ENCODE measurements at places on chromosomes 11 and 22.

GRCh38 chr11:56172256-56172830 is 4.1 kb upstream of the OR5J2 start:
- no peak for DNase-seq

- DNase-seq, result no peak
Measured at GRCh38 chr11:59615120-59615636, 396 bp downstream of the OSBP start.

GRCh38 chr11:58530236-58530635 is 22.3 kb upstream of the OR5B21 start:
- no peak for DNase-seq

- DNase-seq, result no peak
Measured at GRCh38 chr11:111921541-111922230, 3.0 kb downstream of the C11orf52 start.

- no peak for DNase-seq
Measured at GRCh38 chr22:50528682-50529415, 963 bp downstream of the TYMP start.

DNA sequence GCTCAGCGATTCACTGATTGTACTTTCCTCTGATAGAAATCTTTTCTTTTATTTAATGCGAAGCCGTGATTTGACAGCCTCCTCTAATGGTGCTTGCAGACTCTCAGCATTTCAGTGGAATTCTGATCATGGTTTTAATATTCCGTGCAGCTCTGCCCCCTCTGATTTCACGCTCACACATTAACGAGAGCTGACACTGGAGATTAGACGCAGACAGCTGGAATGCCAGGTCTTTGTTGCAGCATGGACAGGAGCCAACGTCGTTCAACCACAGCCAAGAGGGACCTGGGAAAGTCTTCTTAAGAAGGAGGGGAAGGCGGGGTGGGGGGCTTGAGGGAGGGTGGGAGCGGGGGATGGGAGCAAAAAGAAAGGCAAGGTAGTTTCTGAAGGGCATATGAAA is 186.4 kb downstream of the BLID start:
- peak; percentile 95 for DNase-seq

DNA sequence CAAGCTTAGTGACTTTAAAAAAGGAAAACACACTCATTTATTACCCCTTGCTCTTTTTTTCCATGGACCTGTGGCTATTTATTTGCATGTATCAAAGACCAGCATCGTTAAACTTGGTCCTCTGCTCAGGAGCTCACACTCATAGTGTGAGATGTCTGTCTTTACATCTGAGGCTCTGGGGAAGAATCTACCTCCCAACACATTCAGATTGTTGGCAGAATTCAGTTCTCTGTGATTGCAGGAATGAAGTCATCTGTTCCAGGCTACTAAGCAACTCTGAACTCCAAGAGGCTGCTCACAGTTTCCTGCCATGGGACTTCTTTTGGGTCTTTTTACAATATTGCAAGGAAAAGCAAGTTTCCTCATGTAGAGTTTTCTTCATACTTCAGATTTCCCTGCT is 138.8 kb downstream of the LRRC4C start:
- DNase-seq, result no peak

DNA sequence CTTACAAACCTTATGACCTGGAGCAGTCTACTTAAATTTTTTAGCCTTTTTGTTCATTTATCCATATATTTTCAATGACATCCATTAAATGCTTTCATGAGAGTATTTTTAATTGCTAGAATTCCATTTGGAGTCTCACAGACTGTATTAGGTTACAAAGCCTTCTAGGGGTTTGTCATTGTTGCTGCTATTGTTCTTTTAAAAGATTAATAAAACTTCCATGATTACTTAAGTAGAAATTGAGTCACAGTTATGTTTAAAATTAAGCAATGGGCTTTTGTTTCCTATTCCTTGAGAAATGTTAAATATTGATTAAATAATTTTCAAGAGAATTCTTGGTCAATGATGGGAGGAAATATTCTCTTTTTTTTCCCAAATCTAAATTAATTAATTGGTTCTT is 1408.4 kb upstream of the RAG2 start:
- DNase-seq, result no peak

DNA sequence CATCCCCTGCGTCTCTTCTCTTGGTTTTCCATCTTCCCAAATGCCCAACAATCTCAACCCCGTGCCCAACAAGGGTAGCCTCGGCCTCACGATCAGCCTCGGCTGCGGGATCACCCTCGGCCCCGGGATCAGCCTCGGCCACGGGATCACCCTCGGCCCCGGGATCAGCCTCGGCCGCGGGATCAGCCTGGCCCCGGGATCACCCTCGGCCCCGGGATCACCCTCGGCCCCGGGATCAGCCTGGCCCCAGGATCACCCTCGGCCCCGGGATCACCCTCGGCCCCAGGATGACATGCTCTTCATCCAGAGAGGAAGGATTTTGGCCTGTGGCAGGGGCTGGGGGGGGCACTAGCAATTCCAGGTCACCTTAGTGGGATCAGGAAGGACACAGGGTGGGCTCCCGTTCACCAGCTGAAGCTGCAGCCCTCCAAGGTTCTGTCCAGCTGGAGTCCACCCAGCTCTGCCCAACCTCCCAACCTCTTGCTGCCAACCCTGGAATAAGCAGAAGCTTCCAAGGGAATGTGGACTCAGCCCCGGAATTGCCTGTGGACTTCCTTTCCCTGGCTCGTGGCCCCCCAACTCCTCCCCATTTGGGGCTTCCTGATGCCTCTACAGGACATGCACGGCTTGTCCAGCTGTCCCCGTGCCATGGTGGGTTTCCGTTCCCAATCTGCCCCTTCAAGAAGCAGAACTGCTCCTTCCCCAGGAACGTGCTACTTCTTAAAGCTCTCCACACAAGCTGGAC is 6.2 kb downstream of the ALG12 start:
- DNase-seq, result no peak

- no peak for DNase-seq
Measured at GRCh38 chr11:122241566-122241965, 125.6 kb upstream of the BLID start.

DNA sequence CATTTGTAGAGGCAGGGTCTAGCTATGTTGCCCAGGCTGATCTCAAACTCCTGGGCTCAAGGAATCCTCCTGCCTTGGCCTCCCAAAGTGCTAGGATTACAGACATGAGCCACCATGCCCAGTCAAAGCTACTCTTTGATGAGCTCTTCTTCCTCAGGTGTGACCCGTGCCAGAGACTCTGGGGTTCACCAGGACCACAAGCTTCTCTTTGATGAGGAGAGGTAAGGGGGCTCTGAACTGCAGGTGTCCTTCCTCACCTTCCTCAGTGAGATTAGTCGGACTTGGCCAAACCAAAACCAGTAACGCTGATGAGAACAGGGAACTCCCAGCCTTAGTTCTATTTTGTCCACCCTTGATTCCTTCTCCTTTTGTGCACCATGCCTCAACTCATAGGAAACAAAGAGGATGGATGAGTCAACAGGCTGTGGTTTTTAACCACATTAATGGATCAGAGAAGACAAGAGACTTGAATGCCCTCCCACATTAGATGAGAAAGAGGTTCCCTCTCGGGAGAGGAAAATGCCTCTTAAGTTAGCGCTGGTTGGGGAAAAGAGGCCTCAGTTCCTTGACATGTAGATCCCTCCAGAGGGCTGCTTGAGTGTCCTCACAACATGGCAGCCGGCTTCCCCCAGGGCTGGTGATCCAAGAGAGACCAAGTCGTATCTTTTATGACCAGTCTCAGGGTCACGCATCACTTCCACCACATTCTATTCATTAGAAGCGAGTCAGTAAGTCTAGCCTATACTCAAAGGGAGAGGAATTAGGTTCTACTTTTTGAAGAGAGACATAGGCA is 25.7 kb upstream of the CTR9 start:
- DNase-seq, result no peak

DNA sequence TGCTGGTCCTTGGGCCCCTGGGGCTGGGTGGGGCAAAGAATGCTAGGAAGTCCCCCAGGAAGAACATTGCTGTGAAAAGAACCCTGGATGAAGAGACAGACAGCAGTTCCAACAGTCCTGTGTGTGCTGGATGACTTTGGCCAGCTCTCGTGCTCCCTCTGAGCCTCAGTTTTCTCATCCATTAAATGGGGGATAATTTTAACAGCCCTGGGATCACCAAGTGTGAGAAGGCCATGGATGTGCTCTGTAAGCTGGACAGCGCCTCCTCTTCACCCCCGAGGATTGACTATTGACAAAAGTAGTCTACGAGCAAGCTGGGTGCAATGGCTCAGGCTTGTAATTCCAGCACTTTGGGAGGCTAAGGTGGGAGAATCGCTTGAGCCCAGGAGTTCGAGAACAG is 2.5 kb downstream of the LARGE2 start:
- DNase-seq, result no peak

- DNase-seq, result no peak
Measured at GRCh38 chr11:83166193-83166866, 9.4 kb downstream of the PCF11 start.

DNA sequence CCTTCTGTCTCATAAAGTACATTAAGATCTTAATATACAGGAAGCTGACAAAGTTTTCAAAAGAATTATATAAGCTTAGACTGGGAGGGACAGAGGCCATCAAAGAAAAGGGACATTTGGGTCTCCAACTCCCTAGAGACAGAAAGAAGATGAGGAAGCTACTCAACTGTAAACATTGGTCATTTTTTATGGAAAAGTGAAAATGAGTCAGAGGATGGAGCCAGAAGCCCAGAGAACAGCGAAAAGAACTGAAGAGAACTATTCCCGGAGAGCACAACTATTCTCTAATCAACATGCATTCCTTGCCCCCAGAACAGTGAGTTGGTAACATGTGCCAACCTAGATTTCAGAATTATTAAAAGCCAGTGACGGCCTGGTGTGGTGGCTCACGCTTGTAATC is 779.3 kb downstream of the DLG2 start:
- no peak for DNase-seq

DNA sequence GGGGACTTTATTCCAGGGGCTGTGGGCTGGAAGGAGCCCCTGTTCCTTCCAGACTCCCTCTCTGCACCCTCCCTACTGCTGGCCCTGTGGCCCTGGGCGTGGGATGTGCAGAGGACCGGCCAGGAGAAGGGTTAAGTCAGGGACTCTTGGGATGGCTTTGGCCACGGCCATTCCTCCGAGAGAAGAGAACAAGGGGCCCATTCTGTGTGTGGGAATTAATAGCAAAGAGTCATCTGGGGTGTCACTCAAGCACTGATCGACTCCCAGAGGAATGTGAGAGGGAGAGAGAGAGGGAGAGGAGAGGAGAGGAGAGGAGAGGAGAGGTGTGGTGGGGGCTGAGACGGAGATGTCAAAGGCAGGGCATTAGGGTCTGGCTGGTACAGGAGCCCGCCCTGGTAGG is 14.2 kb upstream of the SOX10 start:
- peak; percentile 18 for DNase-seq

GRCh38 chr22:38974826-38975175 is 7.3 kb upstream of the APOBEC3B start:
- no peak for DNase-seq

GRCh38 chr11:20056109-20056949 is 103.9 kb downstream of the DBX1 start:
- DNase-seq, result no peak

GRCh38 chr11:8908099-8908498 is 2.9 kb upstream of the AKIP1 start:
- no peak for DNase-seq

DNA sequence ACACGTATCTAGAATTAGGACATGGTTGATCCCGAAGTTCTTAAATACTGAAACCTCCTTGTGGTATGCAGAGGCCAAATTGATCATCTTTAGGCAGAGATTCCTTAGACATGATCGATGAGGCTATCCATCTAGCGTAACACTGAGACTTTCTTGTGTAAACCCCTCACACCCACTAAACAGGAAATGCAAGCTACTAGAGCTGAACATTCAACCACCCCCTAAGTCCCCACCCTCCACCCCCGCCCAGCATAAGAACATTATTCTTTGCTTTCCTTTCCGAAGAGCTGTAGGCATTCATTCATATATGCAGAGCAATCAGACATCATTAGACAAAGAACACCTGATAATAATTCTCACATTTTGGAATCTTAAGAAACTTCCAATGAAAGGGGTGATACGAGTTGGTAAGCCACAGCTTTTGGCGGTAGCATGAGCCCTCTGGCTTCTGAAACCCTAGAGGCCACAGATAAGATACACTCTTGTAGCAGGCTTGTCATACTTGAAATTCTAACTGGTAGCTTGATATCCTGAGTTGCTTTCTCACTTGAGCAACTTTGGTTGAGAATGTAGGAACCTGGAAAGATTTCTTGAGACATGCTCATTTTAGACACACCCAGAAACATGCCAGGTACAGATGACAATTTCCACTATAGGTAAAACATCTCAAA is 42.2 kb downstream of the FLI1 start:
- DNase-seq, result no peak

- no peak for DNase-seq
Measured at GRCh38 chr11:122267602-122268001, 151.6 kb upstream of the BLID start.

GRCh38 chr22:20659920-20660319 is 114.0 kb upstream of the SERPIND1 start:
- no peak for DNase-seq

GRCh38 chr11:82794490-82794889 is 60.8 kb upstream of the FAM181B start:
- no peak for DNase-seq

DNA sequence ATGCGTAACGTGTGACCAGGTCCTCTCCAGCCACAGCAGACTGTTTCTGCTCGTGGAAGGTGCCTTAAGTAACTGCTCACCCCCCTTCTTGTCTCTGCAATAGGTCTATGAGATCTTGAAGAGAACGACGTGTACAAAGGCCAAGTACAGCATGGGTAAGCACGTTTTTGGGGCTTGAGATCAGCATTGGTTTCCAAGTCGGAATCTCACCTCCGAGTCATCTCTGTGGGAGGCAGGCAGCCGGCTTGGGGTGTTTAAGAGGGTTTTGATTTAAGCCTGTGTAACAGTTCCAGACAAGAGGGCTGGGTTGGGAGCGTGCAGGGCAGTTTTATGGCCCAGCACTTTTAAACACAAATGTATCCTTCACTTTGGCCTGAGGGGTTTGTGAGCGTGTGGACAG is 30.1 kb downstream of the ANO1 start:
- DNase-seq, result no peak

DNA sequence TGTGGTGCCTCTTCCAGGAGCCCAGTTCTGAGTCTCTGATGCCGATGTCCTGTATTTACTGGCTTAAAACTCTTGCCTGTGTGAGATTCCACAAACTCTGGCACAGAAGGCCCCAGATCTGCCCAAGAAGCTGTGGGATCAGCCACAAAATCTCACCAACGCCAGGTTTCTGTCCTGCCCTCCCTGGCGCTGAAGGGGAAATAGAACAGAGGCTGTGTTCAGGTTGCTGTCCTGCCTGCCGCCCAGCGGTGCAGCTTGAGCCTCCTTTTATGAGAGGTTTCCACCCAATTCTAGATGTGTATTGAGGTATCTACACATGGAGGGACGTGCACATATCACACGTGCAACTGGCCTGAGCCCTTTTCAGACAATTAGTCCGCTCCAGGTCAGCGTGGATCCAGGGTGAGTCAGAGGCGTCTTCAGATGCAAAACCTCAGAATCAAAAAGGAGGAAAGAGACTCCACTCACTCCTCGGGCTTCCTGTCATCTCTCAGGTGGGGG is 2.2 kb downstream of the TMEM80 start:
- DNase-seq, result no peak

- no peak for DNase-seq
Measured at GRCh38 chr11:79742176-79742575, 301.3 kb upstream of the TENM4 start.

- DNase-seq, result no peak
Measured at GRCh38 chr22:44933666-44934453, 75.9 kb downstream of the PHF21B start.

- DNase-seq, result no peak
Measured at GRCh38 chr11:115903179-115903578, 399.0 kb upstream of the CADM1 start.

GRCh38 chr22:18091916-18092526 is 14.2 kb downstream of the PEX26 start:
- no peak for DNase-seq

GRCh38 chr22:43126501-43127165 is 16.1 kb downstream of the BIK start:
- peak; percentile 46 for DNase-seq

Measured in retinal pigment epithelial cell (primary cell).